ENCODE measurements at places on chromosomes 5 and 9.
A peak's percentile ranks its signal among the peaks of the same experiment; 100 is the strongest.

GRCh38 chr9:106449336-106449927 lies 413.5 kb upstream of the ZNF462 start:
- DNase-seq, result no peak

GRCh38 chr9:135504262-135505243 lies 4.1 kb downstream of the MRPS2 start:
- DNase-seq, result no peak

GRCh38 chr5:41848983-41849382 lies 21.2 kb downstream of the OXCT1 start:
- no peak for DNase-seq

- DNase-seq, result peak; percentile 64
Measured at GRCh38 chr9:72526901-72527800, 5.7 kb downstream of the TMC1 start.

GRCh38 chr9:128193469-128194096 lies 2.2 kb upstream of the CIZ1 start:
- no peak for DNase-seq

DNA sequence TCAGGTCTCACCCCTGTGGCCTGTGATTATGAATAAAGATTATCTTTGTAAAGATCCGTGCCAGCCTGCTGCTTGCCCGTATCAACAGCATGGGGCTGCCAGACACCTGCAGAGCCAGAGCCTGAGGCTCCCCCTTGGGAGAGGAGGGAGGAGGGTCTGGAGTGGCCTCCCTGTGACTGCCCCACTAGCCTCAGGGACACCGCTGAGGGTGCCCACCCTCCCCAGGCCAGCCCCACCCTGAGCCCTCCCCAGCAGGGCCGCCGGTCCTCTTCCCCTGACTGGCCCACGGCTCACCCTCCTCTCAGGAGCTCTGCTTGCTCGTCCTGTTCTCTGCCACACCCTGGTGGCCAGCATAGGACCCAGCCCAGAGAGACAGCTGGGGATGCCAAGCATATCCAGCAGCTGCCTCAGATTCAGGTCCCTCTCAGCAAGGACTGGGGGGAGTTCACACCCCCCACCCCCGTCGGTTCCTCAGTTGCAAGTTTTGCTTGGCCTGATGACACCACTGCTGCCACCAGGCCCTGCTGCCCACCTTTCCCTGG lies 1.9 kb downstream of the SSNA1 start:
- no peak for DNase-seq

- DNase-seq, result no peak
Measured at GRCh38 chr9:138060365-138060764, 182.8 kb downstream of the CACNA1B start.

DNA sequence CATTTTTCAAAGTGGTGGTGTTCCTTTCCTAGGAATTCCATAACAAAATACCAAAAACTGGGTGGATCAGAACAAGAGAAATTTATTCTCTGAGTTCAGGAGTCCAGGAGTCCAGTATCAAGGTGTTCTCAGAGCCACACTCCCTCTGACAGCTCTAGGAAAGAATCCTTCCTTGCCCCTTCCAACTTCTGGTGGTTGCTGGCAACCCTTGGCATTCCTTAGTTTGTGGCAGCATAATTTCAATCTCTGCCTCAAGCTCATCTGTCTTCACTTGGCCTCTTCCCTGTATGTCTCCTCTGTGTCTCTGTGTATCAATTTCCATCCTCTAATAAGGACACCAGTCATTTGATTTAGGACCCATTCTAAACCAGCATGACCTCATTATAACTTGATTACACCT lies 243.7 kb downstream of the MPDZ start:
- no peak for DNase-seq

DNA sequence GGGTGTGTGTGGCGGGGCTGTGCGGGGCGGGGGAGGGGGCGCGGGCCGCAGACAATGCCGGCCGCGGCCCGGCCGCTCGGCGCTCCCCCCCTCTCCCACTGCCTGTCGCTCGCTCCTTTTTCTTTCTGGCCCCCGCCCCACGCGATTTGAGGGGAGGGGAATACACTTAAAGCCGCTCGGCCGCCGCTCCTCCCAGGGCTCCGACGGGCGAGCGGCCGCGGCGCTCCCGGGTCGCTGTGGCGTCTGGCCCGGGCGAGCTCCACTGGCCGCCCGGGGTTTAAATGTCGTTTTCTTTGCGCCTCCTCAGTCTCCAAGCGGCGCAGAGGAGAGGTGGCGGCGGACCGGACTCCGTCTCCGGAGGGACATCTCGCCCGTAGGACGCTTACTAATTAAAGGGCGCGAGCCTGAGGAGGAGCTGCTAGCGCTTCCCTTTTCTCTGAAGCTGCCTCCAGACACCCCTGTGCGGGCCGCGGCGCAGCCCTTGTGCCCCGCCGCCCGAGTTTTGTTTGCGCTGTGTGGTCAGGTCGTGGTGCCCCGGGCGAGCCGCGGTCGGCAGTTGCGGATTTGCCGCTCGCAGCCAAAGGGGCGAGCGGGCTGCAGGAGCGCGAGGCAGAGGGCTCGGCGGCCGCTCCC lies 1.4 kb downstream of the ZSWIM6 start:
- no peak for DNase-seq

DNA sequence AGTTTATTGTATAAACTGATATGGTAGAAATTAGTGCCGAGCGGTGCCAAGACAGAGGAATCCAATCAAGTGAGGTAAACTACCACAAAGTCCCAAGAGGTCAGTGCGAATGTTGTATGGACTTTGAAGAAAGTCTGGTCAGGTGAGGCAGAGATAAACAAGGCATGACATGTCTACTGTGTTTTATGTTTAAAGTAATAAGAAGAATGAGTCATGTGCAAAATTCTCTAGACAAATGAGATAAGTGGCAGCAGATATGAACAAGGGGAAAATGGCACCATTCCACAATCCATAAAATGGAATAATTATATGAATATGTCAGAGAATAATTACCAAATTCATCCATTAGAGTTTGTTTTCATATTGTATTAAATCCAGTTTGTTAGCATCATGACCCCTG lies 364.1 kb upstream of the CCNH start:
- DNase-seq, result no peak

GRCh38 chr5:10674582-10674981 lies 86.5 kb downstream of the DAP start:
- DNase-seq, result no peak

- DNase-seq, result no peak
Measured at GRCh38 chr5:42880496-42881150, 68.9 kb upstream of the SELENOP start.

GRCh38 chr5:115815693-115816225 lies 700 bp downstream of the CDO1 start:
- DNase-seq, result no peak

DNA sequence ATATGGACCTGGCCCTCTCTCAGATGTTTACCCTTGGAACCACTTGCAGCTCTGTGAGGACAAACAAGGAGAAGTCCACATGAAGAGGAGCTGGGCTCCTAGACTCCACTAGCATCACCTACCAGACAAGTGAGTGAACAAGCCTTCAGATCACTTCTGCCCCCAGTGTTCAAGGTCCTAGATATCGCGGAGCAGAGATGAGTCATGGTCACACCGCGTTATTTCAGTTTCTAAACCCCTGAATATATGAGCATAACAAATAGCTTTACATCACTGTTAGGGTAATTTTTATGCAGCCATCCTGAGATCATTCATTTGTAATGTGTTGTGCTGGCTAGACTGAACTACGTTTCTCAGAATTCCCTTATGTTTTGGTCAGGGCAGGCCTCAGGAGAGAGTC lies 77.0 kb upstream of the DAP start:
- DNase-seq, result no peak

DNA sequence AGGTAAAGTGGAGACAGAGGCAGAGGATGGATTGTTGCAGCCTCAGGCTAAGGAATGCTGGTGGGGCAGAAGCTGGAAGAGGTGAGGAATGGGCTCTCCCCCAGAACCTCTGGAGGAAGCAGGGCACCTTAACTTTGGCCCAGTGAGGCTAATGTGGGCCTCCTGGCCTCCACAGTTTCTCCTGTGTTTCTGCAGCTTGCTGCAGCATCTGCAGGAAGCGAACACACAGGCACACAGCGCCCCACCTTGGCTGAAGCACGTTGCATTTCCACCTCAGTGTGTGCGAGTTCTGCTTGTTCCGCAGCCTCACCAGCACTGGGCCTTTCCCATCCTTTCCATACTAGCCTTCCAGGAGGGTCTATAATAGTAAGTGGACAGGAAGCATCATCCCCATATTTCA lies 27.2 kb upstream of the ASS1 start:
- no peak for DNase-seq

- DNase-seq, result no peak
Measured at GRCh38 chr9:105833271-105833975, 139.1 kb downstream of the TMEM38B start.

DNA sequence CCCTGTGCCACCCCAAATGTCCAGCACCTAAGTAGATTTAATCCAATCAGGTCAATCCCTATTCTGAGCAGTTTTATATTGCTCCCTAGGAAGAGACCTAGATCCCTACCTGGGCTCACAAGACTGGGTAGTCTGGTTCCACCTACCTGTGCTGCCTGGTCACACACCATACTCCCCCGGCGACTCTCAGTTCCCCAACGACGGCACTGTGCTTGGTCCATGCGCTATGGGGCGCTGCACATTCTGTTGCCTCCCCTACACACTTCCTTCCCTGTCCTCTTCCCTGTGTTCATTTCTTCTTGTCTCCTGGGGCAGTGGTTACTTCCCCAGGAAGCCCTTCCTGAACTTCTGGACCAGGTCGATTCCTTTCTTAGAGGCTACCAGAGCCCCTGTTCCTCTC lies 109.9 kb upstream of the IL12B start:
- no peak for DNase-seq

GRCh38 chr5:139125991-139126390 lies 72.2 kb downstream of the SIL1 start:
- no peak for DNase-seq

DNA sequence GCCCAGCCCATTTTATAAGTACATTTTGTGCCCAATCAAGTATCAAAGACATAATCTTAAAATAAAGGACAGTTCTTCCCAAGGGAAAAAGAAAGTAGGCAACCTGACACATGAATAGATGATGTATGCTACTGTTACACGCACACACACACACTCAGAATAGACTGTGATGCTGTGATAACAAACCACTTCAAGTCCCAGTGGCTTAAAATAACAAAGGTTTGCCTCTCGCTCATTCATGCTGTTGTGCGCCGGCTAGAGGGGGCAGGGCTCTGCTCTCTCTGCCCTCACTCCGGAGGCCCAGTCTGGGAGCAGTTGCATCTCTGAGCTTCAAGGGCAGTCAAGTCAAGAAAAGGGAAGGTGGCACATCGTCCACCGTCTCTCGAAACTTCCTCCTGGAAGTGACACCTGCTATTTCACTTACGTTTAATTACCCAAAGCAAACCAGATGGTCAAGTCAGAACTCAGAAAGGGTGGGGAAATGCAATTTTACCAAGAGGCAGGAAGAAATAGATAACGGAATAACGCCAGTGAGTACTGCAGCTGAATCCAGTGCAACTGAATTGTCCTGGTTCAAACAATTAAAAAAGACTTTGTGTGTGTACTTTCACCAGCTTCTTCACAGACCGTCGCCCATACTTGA lies 43.3 kb downstream of the ANKRD33B start:
- DNase-seq, result no peak

GRCh38 chr9:107759009-107759822 lies 269.6 kb upstream of the KLF4 start:
- no peak for DNase-seq
